ENCODE measurements at places on chromosomes 16 and 17.

DNA sequence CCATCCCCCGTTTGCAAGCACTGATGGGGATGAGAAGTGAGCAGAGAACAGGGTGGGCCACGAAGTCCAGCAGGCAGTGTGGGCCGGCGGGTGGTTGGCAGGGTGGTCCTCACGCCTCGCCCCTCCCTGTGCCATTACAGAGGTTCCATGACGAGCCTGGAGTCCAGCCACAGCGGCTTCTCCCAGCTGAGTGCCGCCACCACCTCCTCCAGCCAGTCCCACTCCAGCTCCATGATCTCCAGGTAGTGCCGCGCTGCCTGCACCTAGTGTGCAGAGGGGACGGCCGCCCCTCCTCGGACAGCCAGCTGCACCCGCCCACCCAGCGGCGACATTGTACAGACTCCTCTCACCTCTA lies 73.0 kb downstream of the SEC14L1 start:
- DNase-seq: no peak

GRCh38 chr16:80720804-80721371 lies 83.5 kb downstream of the CDYL2 start:
- peak; percentile 9 for DNase-seq

DNA sequence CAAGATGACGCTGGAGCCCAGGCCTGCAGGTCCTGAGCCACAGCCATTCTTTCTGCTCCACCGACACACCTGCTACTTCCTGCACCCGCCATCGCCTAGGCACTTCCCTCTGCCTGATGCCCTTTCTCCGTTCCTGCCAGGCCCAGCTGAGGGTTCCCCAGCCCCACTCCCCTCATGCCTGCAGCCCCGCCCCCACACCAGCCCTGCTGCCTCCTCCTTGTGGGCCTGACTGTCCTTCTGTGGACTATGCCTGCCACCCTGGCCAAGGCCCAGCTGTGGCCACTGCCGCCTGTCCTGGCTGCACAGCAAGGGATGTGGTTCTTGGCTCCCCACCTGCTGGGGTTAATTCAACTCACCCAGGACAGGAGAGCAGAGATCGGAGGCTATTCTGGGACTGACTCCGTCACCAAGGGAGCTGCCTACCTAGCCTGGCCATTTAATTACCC lies 7.5 kb downstream of the NATD1 start:
- no peak for DNase-seq

DNA sequence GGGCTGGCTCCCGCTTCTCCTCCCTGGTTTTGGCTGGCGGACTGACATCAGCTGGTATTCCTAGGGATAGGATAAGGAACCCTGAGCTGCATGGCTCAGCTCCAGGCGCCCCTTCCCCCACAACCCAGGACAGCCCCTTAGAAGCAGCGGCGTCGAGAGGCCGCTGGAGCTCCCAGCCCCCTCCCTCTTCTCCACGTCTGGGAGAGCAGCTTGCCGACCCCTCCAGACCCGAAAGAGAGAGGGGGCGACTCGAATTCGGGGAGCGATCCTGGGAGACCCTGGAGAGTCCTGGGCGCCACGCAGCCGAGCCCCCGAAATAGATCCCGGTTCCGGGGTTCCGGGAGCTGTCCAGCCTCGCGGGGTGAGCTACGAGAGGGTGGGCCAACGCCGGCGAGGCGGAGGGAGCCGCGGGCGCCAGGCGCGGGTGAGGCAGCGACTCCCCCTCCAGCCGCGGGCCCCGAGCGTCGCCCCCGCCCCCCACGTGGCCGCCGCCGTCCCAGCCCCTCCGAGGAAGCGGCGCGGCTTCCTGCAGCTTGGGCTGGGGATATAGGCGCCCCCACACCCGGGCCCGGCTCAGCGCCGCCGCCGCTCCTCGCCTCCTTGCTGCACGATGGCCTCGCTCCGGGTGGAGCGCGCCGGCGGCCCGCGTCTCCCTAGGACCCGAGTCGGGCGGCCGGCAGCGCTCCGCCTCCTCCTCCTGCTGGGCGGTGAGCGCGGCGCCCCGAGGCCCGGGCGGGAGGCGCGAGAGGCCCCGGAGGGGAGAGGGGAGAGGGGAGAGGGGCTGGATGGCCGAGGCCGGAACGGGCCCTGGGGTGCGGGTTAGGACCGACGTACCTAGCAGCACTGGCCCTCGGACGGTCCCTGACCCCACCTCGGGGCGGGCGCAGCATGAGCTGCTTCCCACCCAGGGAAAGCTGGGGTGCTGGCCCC lies at the start of gene RAMP2:
RAMP2 (plus strand) TSS at position 576 of the 930 bp plus-strand sequence; CDS start at position 611, 35 bp downstream.
- DNase-seq: no peak

DNA sequence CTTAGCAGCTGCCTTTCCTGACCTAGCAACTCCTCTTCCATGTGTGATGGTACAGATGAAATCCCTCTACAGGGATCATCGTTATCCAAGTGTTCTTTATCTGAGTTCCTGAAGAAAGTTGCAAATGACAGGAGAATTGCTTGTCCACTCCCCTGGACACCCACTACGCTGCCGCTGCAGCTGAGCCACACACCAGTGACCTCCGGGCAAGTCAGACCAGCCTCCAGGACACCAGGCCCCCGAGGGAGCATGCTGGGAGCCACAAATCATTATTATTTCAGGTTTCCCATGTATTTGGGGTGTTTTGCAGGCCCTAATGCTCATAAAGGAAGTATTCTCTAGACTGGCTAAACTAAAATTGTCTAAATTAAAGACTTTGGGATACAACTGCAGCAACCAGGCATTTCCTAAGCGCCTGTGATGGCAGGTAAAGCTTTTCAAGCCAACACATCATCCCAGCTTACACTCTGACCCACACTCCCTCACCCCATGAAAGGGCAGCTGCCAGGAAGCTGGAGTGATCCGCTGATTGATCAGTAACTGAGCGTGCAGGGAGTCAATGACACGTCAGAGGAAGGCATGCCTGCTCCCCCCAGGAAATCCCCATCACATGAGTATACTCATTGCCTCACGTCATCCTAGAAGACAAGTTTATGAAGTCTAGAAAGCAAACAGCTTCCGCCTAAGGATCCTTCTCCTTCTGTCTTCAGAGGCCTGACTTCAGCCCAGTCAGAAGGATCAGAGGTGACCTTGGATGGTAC lies 14.4 kb downstream of the FA2H start:
- peak; percentile 77 for DNase-seq

DNA sequence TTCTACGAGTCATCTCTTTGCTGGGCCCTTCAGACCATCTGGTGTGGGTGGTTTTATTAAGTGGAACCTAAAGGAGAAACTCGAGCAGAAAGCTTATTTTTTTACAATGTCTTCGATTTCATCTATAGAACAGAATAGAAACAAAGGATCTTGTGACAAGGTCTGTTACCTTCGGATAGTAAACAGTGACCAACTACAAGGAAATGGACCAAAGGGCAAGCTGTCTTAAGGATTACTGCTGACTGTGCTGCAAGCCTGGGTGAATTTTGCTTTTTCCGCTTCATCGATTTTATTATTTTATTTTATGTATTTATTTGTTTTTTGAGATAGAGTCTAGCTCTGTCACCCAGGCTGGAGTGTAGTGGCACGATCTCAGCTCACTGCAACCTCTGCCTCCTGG lies 348.9 kb upstream of the ERCC4 start:
- DNase-seq: no peak

GRCh38 chr17:16434662-16435061 lies 19.3 kb downstream of the TRPV2 start:
- DNase-seq: no peak

GRCh38 chr16:56269811-56270684 lies 78.8 kb downstream of the GNAO1 start:
- DNase-seq: peak; percentile 66

DNA sequence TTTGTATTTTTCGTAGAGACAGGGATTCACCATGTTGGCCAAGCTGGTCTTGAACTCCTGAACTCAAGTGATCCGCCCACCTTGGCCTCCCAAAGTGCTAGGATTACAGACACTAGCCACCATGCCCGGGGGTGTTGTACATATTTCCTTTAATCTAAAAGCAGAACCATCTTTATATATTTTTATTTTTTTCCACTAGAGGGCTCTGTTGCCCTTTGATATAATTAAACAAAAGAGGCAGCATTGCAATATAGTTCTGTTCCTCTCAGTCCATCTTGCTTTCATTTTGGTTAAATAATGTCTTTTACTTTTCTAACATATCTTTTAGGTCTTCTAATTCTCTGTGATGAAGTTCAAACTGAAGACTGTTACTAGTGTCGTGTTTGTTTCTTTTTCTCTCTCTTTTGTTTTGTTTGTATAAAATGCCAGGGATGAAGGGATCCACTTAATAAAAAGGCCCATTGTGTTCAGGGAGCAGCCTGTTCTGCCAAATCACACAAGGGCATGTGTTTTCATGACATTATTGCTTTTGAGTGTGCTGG lies 23.4 kb downstream of the WWOX start:
- DNase-seq: peak; percentile 51

DNA sequence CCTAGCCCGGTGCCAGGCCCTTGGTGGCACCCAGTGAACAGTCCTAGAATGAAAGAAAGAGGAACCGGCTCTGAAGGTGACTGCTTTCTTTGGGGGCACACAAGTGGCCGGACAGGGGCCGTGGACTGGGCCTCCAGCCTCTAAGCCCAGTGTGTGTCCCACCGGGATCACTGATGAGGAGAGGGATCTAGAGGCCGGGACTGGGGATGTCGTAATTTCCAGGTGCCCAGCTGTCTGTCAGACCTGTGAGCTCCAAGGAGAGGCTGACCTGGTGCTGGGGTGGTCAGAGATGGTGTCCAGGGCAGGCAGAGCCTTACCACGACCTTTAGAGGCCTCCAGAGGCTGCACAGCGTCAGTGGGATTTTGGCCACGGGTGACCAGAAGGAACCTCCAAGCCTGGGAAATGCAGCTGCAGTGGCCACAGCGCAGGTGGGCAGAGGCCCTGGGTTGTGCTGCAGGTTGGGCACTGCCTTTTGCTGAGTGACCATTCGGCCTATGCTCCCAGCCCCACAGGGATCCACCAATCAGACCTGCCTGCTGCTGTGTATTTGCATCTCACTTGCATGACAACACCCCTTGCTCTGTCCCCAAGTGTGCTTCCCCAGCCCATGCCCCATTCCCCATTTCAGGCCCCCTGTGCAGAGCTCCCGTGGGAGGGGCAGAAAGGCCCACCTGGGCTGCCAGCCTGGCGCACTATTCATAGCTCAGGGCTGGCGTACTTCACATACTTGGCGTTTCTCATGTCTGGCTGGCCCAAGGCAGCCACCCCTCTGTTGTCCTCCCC lies 12.5 kb downstream of the ARHGAP23 start:
- no peak for DNase-seq

GRCh38 chr17:49414271-49414621 lies 436 bp downstream of the PHB1 start:
- DNase-seq: peak; percentile 15

GRCh38 chr17:67676305-67676704 lies 41.4 kb upstream of the NOL11 start:
- no peak for DNase-seq

GRCh38 chr17:81968850-81969812 lies 8.1 kb upstream of the NOTUM start:
- DNase-seq: no peak

DNA sequence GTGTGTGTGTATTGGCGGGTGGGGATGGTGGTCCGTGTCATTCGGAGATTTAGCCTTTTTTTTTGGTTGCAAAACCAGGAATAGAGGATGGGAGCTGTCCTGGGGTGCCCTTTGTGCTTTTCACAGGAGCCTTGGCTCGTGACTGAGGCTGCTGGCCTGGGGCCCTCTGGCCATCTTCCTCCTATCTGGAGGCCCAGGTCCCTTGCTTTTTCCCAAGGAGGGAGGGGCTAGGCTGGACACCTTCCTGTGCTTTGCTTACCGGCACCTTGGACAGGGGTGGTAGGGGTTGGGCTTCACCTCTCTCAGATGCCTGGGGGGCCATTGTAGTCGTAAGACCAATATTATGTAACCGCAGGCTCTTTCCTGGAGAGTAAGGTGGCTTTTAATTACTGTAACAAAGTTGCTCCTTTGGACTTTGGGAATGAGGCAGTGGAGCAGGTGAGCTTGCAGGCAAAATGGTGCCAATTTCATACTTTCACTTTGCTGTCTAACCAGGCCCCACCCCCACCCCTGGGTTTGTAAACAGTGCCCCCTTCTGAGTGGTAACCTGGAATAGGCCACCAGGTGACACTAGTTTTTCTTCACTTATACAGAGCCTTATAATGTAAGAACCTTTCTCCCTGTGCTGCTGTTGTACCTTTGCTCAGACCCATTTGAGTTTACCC lies 1.2 kb downstream of the DYNLL2 start:
- DNase-seq: peak; percentile 15

DNA sequence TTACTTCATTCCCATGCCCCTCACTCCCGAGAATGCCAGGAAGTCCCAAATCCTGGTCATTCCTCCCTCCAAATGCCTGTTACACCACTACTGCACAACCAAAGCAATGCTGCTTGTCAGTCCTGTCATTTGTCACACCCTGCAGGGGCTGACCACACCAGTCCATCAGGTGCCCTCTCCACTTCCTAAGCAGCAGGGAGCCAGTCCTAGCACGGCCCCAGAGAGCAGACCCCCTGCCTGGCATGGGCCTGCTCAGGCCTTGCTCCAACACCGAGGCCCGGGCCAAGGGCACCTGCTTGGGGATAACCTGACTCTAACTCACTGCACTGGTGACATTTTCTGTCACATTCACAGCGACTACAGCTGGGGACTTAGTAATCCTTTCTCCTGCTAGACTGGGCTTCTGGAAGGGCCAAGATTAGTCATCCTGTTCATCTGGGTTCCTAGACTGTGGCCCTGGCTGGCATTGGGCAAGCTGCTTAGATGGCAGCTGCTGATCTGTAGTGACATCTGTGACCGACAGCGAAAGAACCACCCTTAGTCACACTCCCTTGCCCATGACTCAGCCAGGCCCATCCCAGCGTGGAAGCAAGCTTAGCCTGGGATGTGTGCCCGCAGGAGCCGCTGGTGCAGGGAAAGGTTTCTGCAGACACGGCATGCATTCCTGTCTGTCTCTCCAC lies 5.4 kb downstream of the ALYREF start:
- peak; percentile 11 for DNase-seq

GRCh38 chr16:75648265-75649076 lies 898 bp downstream of the TERF2IP start:
- DNase-seq: peak; percentile 80

DNA sequence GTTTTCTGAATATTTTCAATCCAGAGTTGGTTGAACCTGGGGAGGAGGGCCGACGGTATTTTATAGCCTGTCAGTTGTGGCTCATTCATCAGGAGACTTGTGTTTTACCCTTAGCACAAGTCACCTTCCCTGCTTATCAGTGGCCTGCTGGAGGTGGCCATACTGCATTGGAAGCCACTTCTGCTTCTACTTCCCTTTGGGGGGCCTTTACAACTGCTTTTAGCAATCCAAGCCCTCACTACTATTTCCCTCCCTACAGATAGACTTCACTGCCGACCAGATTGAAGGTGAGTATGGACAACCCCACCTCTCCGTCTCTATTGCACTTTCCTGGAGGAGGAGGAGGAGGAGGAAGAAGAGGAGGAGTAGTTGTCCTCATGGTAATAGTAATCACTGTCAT lies 4.4 kb downstream of the MYL4 start:
- DNase-seq: no peak
